Liver (tissue), 10 donors: ENCODE measurements at places on chromosomes 16 and 17. TPM values are rescaled to one million over a fixed set of nuclear protein-coding genes. Genes with fewer than 3 reads are reported as not detected.

GRCh38 chr17:5211458-5211857 lies 19.8 kb upstream of the ZNF594 start:
- no peaks in the 10 kb centered on the region for H3K4me1 ChIP-seq
- H3K36me3 ChIP-seq, result no peaks in the 10 kb centered on the region
- no peak overlapping the region for H3K4me3 ChIP-seq
- H3K27ac ChIP-seq, result no peak overlapping the region
- no peaks in the 10 kb centered on the region for H3K27me3 ChIP-seq

DNA sequence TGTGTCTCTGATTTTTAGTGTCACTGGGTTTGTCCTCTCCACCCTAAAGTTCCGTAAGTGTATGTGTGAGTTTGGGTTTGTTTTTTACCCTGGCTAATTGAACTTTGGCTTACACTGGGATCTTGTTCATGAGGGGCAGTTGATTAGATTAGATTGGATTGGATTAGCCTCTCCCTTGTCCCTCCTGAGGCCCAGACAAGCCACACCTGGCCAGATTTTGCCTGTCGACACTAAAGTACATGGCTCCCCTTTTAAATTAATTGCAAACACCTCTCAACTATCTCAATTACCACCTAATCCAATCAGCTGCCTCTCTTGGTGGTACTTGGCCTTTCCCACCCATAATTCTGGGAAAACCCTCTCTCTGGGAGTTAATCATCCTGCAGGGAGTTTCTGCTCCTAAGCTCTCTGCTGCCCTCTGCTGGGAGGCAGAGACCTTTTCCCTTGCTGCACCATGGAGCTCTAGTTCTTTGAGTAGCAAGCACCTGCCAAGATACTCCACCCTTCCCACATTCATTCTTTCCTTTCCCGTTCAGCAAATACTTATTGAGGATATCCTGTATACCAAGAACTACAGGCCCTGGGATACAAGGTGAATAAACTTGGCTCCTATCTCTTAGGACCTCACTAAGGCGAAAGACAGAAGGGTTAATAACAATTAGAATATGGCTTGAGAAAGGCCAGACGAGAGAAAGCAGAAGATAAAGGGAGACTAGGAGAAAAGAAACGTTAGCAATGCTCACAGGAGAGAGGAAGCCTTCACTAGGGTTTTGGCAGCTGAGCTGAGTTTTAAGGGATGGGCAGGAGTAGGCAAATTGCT lies 60.0 kb upstream of the MPHOSPH6 start:
- no peak overlapping the region for H3K27ac ChIP-seq
- no peak overlapping the region for H3K4me3 ChIP-seq
- H3K36me3 ChIP-seq, result no peaks in the 10 kb centered on the region
- H3K27me3 ChIP-seq, result no peaks in the 10 kb centered on the region

- no peaks in the 10 kb centered on the region for H3K4me1 ChIP-seq
- H3K36me3 ChIP-seq, result no peaks in the 10 kb centered on the region
- no peak overlapping the region for H3K27ac ChIP-seq
- no peak for DNase-seq
- no peak overlapping the region for H3K4me3 ChIP-seq
Measured at GRCh38 chr17:73118139-73118538, 25.7 kb upstream of the SLC39A11 start.

GRCh38 chr16:56980792-56981724 lies 8.3 kb upstream of the NLRC5 start:
- no peaks in the 10 kb centered on the region for H3K27me3 ChIP-seq
- H3K4me3 ChIP-seq, result no peak overlapping the region
- no peaks in the 10 kb centered on the region for H3K36me3 ChIP-seq
- peaks cover 8% of the 10 kb centered on the region for H3K4me1 ChIP-seq

DNA sequence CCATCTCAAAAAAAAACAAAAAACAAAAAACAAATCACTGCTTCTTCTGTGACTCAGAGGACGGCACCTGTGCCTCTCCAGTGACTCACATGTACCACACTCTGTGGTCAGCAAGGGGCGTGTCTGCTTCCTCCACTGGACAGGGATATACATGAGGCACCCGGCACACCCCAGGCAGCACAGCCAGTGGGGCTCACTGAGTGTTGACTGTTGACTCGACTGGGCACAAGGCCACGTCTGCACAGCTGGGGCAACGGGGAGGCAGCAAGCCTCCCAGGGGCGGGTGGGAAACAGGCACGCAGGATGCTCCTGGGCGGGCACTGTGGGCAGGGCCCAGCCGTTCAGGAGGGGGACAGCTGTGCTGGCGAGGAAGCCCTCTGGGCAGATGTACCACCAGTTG lies 64.1 kb downstream of the TIMM22 start:
- H3K36me3 ChIP-seq, result no peaks in the 10 kb centered on the region
- no peaks in the 10 kb centered on the region for H3K27me3 ChIP-seq
- H3K4me1 ChIP-seq, result no peaks in the 10 kb centered on the region
- no peak for DNase-seq

DNA sequence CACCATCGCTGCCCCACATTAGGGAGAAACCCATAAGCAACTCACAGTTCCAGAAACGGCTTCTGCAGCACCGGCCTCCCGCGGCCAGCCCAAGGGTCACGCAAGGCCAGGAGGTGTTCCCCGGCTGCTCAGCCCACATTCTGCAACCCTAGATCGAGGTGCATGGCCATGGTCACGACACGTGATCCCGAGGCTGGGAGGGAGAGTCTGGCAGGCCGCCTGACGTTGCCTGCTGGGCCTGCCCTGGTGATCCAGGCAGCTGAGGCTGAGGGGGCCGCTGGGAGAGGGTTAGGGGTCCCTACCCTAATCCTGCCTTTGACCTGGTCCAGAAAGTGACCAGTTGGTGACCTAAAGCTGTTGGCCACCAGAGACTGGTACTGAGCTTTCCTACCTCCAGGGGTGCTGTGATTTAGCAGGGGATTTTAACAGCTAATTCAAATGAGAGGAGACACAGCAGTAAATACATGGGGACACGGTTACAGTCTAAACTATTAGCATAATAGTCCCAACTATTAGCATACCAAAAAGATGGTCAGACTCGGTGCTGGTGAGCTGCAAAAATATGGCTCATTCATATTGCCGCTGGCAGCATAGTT lies 97.4 kb upstream of the CIBAR2 start:
- peak; percentile 60 for DNase-seq
- H3K4me1 ChIP-seq, result peaks cover 14% of the 10 kb centered on the region
- H3K27me3 ChIP-seq, result no peaks in the 10 kb centered on the region
- no peaks in the 10 kb centered on the region for H3K36me3 ChIP-seq
- H3K4me3 ChIP-seq, result no peak overlapping the region

- H3K36me3 ChIP-seq, result no peaks in the 10 kb centered on the region
- no peaks in the 10 kb centered on the region for H3K27me3 ChIP-seq
- H3K4me1 ChIP-seq, result no peaks in the 10 kb centered on the region
- no peak overlapping the region for H3K27ac ChIP-seq
Measured at GRCh38 chr16:46632778-46633733, 11.9 kb upstream of the SHCBP1 start.

GRCh38 chr17:42873315-42873714 lies 22.3 kb downstream of the AOC3 start:
- peaks cover 18% of the 10 kb centered on the region for H3K36me3 ChIP-seq
- no peak overlapping the region for H3K4me3 ChIP-seq
- peaks cover 5% of the 10 kb centered on the region for H3K4me1 ChIP-seq
- no peaks in the 10 kb centered on the region for H3K27me3 ChIP-seq
- DNase-seq, result no peak

The KRTAP17-1 gene
- total RNA-seq, result not detected

The PLCD3 gene
- total RNA-seq, result 2.3 TPM

DNA sequence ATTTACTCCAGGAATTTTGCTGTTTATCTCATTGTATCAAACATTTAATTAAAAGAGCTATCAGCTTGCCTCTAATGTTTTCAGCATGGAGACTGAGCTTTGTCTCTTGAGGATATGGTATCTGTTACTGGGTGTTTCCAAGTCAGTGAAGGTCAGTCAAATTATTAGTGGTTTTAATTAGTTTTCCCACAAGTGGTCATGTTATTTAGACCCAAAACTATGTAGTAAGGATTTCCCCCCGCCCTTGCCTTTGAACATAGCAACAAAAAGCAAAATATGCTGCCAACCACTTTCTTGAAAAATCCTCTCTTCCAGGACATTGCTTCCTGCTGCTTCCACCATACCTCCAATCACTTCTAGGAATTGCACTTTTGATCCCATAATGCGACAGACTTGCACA lies 355.6 kb downstream of the GRIN2A start:
- H3K4me1 ChIP-seq, result no peaks in the 10 kb centered on the region
- DNase-seq, result no peak
- no peak overlapping the region for H3K4me3 ChIP-seq

DNA sequence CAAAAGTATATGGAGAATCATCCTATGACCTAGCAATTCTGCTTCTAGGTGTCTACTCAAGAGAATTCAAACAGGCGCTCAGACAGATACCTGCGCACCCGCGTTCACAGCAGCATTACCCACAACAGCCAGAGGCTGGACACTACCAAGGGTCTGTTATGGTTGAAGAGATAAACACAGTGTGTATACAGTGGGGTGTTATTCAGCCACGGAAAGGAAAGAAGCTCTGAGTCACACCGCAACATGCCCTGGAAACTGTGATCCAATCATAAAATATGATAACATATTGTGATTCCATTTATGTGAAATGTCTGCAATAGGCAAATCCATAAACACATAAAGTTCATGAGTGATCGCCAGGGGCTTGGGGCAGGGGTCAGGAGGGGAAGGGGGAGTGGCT lies 18.0 kb upstream of the JPH3 start:
- H3K36me3 ChIP-seq, result no peaks in the 10 kb centered on the region
- H3K4me3 ChIP-seq, result no peak overlapping the region
- no peak overlapping the region for H3K27ac ChIP-seq
- no peaks in the 10 kb centered on the region for H3K27me3 ChIP-seq

GRCh38 chr17:7177954-7178477 lies 1.2 kb downstream of the ASGR1 start:
- peaks cover 48% of the 10 kb centered on the region for H3K4me1 ChIP-seq
- no peaks in the 10 kb centered on the region for H3K27me3 ChIP-seq
- H3K27ac ChIP-seq, result peak overlapping the region; percentile 96

The RAB11FIP4 gene
- total RNA-seq, result 3.1 TPM

GRCh38 chr17:19378416-19379360 lies at the start of gene MAPK7:
TSS of gene MAPK7 (plus strand) at chr17:19378498. CDS start at chr17:19378901, 403 bp downstream.
- peak within 1 kb of the TSS; percentile 95 for H3K27ac ChIP-seq
- peaks cover 17% of the 10 kb centered on the region for H3K4me1 ChIP-seq
- DNase-seq, result no peak
- peaks cover 16% of the 10 kb centered on the region for H3K36me3 ChIP-seq
- H3K4me3 ChIP-seq, result peak within 1 kb of the TSS; percentile 92

The LLGL2 gene
- total RNA-seq, result 23.2 TPM

- H3K27me3 ChIP-seq, result no peaks in the 10 kb centered on the region
- peaks cover 29% of the 10 kb centered on the region for H3K36me3 ChIP-seq
- no peaks in the 10 kb centered on the region for H3K4me1 ChIP-seq
- H3K4me3 ChIP-seq, result no peak overlapping the region
- DNase-seq, result no peak
- H3K27ac ChIP-seq, result no peak overlapping the region
Measured at GRCh38 chr17:37598145-37598544, 11.1 kb downstream of the SYNRG start.

- H3K36me3 ChIP-seq, result no peaks in the 10 kb centered on the region
- H3K27ac ChIP-seq, result no peak overlapping the region
- H3K4me3 ChIP-seq, result peak overlapping the region; percentile 52
- peak; percentile 63 for DNase-seq
Measured at GRCh38 chr16:23679274-23679985, 741 bp downstream of the PLK1 start.

DNA sequence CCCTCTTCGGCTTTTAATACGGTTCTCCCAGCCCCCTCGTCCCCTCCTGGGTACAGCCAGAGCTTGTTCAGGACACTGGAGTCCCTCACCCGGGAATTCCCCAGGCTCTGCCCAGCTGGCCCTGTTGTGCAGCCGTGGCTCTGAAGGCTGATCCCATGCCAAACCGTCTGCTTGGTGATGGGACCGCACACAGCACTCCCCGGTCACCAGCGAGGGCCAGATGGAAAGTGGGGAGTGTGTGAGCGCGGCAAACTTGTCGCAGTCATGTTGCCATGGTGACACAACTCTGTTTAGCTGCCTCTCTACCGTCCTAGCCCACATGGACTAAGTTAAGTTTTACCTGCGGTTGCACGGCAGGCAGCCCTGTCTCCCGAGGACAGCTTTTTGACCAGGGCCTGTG lies 107.9 kb downstream of the RAP1GAP2 start:
- no peak for DNase-seq
- no peaks in the 10 kb centered on the region for H3K36me3 ChIP-seq
- no peaks in the 10 kb centered on the region for H3K27me3 ChIP-seq
- H3K27ac ChIP-seq, result no peak overlapping the region
- H3K4me1 ChIP-seq, result no peaks in the 10 kb centered on the region

DNA sequence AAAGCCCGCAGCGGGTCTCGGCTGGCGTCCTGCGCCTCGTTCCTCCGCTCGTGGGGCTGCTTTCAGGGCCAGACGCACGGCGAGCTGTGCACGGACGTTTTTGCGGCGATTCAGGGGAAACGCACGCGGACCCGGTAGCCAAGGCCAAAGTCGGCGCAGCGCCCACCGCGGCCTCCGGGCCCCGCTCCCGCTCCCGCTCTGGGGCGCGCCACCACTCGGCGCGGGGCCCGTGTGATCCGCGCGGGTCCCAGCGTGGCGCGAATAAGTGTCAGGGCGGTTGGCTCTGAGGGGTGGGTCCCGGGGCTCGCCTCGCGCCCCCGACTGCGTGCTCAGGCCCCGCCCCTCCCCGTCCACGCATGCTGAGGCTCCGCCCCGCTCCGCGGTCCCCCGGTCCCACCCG lies 694 bp upstream of the TBCD start:
- no peaks in the 10 kb centered on the region for H3K27me3 ChIP-seq
- no peak for DNase-seq
- peak overlapping the region; percentile 57 for H3K27ac ChIP-seq
- H3K4me1 ChIP-seq, result peaks cover 9% of the 10 kb centered on the region

The GALR2 gene
- total RNA-seq, result not detected

The PRM2 gene
- not detected for total RNA-seq

- DNase-seq, result no peak
- no peaks in the 10 kb centered on the region for H3K27me3 ChIP-seq
- no peaks in the 10 kb centered on the region for H3K36me3 ChIP-seq
- peaks cover 2% of the 10 kb centered on the region for H3K4me1 ChIP-seq
- no peak overlapping the region for H3K4me3 ChIP-seq
Measured at GRCh38 chr17:2814481-2815341, 18.5 kb downstream of the RAP1GAP2 start.

DNA sequence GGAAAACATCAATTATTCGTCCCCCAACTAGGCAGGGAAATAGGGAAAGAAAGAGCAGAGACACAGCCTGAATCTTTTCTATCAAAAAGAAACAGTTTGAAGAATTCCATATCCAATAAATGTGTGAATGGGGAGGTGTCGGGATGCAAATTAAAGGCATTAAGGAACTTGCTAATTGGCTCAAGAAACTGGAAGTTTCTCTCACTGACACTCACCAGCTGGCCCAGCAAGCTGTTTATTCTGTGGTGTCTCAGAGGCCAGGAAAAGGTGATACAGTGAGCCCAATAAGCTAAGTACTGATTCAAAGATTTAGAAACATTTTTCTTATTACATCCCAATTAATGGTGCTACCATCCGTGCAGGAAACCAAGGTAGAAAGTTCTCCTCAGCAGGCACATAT lies 104.4 kb upstream of the CLEC3A start:
- H3K36me3 ChIP-seq, result no peaks in the 10 kb centered on the region
- H3K27me3 ChIP-seq, result no peaks in the 10 kb centered on the region
- no peak overlapping the region for H3K4me3 ChIP-seq
- H3K27ac ChIP-seq, result peak overlapping the region; percentile 45
- H3K4me1 ChIP-seq, result peaks cover 3% of the 10 kb centered on the region

The HSF4 gene
- 0.42 TPM for total RNA-seq
